ENCODE measurements at places on chromosomes 3 and 15.

DNA sequence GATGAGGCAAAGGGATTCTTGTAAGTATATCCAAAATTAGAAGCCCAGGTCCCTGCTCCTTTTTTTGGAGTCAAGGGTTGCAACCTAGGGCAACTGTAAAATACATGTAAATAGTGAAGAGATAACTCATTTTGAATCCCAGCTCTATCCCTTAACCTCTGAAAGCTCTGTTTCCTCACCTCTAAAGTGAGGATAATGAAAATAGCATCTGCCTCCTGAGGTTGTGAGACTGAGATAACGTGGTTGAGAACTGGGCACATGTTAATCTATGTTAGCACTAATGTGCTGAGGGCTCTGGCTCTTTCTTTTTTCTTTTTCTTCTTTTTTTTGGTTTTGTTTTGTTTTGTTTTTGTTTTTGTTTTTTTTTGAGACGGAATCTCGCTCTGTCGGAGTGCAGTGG lies 4.8 kb upstream of the NKTR start:
- ATAC-seq: no peak

- ATAC-seq: no peak
Measured at GRCh38 chr15:93152360-93152759, 63.3 kb upstream of the RGMA start.

GRCh38 chr15:58932710-58933280 lies 684 bp downstream of the SLTM start:
- ATAC-seq: peak; percentile 42

DNA sequence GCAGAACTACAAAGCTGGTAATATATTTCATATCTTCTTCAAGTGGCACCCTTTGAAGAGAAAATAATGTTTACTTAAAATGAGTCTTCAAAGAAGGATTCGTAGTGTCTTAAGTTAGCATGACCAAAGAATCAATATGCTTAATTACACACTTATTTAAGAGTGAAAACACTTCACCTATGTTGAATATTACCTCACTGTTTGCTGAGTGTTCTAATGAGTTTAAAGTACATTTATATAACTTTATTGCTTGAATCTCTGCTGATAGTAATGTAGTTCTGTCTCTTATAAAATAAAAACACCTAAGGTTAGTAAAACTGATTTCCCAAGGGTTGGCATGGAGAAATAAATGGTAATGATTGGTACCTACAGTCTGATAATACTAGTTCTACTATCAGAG lies 143.3 kb upstream of the SLC2A2 start:
- no peak for ATAC-seq

GRCh38 chr15:89197503-89197971 lies 23.8 kb downstream of the RLBP1 start:
- ATAC-seq: no peak

DNA sequence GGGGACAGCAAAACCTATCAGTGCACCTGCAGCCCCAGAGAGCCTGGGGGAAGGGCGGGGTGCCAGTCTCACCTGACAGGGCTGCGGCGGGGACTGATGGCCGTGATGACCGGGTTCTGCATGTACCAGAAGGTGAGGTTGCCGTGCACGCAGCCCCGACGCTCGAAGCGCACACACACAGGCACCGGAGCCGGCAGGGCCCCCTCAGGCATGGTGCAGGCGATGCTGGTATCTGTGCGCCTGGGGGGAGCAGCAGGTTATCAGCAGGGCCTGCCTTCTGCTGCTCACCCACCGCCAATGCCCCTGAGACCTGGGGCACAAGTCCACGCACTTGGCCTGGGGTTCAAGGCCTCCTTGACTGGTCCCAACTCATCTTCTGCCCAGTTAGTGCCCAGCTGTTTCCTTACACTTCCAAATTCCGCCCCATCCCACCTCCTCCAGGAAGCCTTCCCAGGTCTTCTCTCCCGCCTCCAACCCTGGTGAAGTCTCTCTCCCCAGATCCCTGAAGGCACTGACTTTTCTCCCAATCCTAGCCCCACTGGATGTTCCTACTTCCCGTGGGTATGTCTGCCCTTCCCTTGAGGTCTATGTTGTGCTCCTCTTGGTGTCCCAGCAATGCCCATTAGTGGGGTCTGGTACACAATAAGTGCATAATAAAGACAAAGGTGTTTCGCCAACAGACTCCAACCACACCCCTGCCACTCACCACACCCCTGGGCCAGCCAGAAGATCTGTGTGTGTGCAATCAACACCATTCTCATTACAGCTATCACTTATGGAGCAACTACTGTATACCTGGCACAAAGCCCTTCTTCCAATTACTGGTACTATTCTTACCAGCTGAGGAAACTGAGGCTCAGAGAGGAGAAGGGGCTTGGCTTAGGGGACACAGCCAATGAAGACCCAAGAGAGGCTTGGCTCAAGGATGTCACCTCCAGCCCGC lies 28.9 kb downstream of the H1-8 start:
- ATAC-seq: no peak

DNA sequence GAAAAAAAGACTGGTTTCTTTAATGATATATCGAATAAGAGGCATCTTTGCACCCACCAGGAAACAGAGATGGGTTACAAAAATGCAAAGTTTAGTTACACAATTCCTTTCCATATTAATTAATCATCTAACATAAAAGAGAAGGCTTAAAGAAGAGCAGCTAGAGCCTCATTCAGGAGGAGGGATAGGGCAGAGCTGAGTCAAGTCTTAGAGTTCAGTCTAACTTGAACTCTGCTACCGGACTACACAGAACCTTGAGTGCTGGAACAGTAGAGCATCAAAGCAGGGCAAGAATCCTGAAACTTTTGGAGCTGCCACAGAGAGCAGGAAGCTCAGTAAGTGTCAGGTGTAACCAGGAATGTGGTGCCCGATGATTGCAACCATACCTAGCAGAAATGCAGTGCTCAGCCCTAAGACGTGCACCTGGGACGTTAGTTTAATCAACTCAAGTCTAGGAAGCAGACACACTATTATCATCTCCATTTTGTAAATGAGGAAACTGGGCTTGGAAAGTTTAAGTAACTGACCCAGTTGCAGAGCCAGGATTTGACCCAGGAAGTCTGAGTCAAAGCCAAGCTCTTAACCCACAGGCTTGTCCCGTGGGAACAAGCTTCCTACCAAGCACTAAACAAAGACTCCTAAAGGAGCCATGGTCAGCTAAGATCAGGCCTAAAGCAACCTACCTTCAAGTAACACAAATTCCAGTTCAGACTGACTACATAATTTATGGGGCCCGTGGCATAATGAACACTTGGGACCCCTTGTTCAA lies 187.4 kb downstream of the FOXP1 start:
- ATAC-seq: no peak

GRCh38 chr3:82416830-82417229 lies 655.4 kb upstream of the GBE1 start:
- no peak for ATAC-seq

DNA sequence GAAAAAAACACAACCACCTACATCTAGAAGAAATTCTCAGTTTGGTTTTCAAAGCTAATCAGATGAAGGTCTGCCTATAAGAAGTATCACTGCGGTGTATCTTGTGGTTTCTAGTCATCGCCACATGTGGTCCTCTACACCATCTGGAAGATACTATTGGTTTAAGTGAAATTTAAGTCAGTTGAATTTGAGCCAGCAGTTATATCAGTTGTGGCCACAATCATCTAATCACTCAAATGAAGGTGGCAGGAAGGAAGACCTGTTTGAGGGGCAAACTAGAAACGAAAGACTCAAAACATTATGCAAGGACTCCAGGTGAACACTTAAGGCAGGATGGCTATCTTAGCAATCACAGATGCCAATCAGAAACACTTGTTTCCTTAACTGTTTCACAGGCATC lies 48.7 kb downstream of the ETV5 start:
- no peak for ATAC-seq

DNA sequence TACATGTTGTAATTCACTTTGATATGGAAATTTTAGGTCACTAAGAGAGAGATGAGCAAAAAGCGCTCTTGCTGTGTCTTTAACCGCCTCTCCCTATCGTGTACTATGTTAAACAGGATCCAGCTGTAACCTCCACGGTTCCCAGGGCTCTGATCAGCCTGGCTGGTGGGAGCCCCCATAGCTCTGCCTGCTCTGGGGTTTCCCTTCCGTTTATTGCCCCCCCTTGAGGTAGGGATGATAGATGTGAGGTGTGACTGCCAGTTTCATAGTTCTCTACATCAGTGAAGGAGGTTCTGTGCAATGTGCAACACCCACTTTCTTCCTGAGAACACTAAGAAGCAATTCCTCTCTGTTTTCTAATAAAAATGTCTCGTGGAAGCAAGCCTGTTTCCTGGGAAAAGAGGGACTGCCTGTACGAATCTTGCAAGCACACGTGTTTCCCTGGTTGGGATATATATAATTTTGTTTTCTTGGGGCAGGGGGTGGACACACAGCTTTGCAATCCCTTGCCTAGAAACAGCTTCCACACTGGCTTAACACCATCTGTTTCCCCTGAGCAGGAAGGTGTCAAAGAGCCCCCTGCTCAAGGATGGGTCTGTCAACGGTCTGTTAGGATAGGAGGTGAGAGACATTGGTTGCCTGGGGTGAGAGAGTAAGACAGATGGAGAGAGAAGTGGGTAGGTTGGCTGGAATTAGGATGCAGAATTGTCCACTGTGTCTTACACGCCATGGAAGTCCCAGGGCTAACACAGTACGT lies 23.8 kb downstream of the CORO2B start:
- ATAC-seq: no peak

DNA sequence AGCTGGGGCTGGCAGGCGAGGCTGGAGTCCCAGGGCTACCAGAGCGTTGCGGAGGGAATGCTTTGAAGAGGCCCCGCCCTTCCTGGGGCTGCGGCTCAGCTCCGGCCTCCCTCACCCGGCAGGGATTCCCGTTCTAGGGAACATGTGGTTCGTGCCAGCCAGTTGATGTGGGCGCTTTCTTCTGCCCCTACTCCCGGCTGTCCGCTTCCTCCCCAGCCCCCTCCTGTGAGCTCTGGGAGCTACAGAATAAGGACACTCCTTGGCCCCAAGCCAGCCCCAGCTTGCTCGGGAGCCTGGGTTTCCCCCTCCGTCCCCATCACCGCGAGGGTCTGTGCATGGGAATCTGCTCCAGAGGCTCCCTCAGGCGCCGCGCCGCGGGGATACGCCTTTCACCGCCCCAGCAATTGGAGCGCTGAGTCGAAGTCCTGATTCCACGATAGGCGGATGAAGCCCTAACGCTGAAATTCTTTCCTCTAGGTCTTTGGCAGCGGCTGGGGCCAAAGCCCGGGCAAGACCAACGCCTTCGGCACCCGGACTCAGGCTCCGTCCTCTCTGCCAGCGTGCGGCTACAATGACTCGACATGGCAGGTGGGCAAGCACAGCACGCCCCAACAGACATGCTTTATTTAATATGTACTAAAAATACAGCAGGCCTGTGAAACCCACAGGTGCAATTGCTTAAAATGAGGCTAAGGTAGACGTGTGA lies 69.5 kb downstream of the KLF15 start:
- ATAC-seq: peak; percentile 95

GRCh38 chr15:43463507-43463906 lies 29.4 kb downstream of the TP53BP1 start:
- no peak for ATAC-seq

DNA sequence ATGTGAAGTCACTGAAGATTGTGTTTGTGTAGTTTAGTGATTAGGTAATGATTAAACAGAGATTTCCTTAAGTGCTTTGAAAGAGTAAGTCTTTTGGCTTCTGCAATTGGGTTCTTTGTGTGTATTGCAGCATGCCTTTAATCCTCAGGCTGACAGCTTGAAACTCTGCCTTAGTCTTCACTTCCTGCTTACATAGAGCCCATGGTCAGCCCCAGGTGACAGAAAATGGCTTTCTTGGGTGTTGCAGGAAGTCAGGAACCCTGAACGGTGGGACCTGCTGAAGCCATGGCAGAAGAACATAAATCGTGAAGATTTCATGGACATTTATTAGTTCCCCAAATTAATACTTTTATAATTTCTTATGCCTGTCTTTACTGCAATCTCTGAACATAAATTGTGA lies 61.3 kb downstream of the KBTBD8 start:
- no peak for ATAC-seq

DNA sequence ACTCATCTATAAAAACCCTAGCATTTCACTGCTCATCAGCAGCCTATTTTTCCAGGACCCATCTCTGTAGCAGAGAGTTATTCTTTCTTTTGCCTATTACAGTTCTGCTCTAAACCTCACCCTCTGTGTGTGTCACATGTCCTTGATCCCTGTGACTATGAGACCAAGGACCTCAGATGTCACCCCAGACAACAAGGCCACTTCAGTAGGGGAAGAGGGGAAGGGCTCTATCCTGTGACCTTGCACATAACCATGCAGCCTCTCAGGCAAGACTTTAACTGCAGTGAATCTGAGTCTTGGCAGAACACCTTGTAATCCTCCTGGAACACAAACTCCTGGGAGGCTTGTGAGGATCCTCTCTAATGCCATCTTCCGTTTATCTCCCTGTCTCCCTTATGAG lies 4.4 kb upstream of the ZNF589 start:
- ATAC-seq: no peak

DNA sequence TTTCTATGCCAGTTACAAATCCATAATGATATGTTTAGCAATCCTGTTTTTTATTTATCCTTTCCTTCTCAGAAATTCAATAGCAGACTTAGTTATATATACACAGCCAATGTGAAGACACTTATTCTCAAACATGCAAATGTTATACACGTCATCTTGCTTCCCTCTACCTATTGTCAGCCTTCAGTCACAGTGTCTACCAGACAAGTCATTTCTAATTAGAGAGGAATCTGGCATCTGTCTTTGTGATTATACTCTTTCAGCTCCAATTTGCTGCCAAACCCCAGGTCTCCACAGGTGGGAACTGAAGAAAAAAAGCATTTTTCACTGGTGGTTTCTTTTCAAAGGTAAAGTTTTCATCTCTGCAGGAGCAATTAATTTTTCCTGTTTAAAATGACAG lies 793.1 kb downstream of the AGBL1 start:
- no peak for ATAC-seq

DNA sequence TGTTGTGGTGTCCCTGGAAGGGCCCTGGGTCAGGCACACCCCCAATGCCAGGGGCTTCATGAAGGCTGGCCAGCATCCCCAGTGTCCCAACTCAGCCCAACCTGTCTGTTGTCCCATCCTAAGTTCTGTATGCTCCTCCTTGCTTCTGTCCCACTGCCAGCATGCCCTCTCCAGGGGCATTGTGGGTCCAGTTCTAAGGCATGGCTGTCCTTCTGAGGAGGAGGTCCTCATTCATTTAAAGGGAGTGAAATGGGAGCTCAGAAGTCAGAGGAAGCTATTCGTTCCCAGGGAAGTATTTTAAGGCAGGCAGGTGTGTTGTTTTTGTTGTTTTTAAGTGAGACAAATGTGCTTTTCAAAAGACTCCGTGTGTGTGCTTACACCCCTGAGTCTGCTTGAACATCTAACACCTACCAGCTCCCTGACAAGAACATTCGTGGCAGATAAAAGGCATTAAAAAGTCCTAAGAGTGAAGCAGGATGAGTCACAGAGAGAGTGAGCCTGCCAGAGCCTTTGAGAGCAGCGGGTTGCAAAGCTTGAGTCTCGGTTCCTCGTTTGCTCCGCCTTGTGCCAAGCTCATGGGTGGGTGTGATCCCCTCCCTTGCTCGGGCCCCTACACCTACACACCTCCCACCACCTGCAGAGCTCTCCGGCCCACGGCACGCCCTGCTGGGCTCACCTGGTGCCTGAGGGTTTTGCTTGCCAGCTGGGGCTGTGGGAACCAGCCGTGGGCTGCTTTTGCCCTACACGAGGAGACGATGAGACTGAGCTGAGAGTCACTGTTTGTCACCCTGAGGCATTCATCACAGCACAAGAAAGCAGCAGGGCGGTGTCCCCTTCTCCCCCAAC lies 183.4 kb upstream of the TOPAZ1 start:
- no peak for ATAC-seq

All from gastroesophageal sphincter (tissue), 4 donors.